Fibroblast of skin of left biceps (primary cell): ENCODE measurements at places on chromosomes 11 and 22.

DNA sequence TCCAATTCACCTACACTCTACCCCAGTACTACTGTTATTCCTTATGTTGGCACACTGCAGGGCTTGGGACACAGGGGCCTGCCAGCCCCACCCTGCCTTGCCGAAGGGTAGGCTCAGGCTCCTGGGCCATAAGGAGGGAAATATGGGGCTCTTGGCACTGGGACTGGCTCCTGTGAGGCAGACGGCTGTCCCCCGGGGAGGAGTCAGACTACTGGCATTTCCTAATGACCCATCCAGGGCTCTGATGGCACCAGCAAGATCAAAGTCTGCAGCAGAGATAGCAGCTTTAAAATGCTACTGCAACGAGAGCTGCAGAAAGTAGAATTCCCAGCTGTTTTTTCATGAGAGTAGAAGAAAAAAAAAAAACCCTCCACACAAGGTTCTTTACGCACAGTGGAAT, 42.2 kb upstream of the CYP2D6 start:
- no peak for DNase-seq

DNA sequence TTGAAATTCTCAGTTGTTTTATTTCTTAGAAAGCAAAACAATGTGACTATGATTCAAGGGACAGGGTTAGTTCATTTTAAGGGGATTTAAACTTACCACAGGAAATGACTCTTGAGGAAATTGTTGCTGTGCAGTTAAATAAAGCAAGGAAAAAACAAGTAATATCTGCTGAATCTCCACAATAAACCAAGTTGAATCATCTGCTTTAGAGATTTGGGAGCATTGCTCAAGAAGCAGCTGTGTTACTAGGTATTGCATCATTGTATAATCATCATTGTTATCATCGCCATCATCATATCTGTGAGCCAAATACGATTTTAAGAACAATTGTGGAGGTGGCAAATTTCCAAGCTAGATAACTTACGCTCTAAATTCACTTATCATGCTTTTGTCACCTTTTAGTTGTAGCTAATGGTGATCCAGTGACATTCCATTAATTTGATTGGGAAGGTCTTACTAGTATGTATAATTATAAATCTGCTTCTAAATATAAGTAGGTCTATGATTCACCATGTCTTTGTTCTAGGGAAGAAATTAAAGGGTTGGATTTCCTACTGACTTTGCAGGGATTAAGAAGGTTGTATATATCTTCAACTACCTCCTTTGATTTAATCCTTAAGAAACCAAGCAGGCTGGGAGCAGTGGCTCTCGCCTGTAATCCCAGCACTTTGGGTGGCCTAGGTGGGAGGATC, 19.9 kb downstream of the MMP10 start:
- DNase-seq: peak; percentile 95

DNA sequence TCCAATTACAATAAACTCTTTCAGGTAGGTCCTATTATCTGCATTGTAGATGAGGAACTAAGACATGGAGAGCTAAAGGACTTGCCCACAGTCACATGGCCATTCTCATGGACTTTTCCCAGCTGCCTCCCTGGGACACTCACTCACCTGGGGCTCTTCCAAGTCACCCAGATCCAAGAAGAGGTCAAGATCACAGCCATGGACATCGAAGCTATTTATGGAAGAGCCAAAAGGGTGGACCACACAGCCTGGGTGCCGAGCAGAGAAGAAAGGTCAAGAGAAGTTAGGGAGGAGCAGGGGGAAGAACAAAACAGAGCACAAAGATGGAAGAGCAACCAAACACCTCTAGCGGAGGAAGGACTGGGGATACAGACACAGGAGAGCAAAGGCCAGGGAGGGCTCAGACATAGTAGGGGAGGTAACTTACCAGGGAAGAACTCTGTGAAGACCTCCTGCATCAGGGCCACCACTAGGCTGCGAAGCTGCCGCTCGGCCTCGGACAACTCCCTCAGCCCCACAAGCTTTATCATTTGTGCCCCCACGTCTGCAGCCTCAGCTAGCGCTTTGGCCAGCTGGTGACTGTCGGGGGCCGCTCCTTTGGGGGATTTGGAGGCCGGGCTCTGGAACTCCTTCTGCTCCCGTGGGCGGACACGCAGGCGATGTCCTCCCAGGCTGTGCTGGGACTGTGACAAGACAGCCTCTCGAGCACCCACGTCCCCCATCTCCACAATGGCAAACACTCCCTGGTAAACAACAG, 7.4 kb upstream of the EEF1G start:
- DNase-seq: no peak

DNA sequence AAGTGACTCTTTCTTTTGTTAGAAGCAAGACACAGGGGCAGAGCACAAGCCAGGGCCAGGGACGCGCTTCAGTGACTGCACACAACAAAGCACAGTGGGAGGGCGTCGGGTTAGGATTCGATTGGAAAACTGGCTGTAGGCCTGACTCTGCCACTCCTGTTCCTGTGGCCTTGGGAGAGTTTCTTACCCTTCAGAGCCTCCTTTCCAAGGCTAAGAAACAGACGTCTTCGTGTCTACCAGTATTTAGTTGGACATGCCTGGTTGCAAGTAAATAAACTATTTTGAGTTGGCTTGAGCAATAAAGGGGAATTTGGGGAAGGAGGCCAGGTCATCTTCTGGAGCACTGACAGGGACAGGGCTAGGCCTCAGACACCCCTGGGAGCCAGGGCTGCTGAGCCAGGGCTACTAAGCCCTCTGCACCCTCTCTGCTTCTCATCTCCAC, 549.1 kb downstream of the INSC start:
- DNase-seq: no peak

- DNase-seq: no peak
Measured at GRCh38 chr22:50506611-50507420, 686 bp downstream of the LMF2 start.

DNA sequence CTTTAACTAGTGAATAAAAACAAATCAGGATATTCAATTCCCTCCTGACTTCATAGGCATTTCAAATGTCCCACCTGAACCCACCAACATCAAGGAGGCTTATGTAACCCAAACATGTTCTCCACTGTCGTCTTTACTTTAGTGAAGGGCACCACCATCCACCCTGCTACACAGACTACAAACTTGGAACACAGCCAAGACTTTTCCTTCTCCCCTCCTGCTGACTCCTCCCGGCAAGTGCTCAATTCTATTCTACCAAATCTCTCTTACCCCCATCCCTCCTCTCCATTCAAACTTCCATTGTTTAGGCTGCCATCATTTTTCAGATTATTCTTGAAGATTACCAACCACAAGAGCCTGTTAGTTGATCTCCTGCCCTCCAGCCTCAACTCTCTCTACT, 24.3 kb downstream of the SAAL1 start:
- no peak for DNase-seq

DNA sequence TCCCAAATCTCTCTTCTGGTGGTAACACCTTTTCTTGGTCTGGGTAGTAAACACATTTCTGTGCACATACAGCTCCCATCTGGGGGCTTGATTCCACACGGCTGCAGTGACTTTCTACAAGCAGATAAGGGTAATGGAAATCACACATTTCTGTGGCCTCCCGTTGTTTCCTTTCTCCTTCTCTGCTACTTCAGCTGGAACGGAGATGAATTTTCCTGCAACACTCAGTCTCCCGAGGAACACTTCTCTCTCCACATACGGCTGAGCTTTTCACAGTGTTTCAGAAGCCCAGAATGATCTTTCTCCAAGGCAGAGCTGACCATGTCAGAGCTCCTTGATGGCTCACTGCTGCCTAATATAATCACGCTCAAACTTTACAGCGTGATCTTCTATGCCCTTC, 364.3 kb upstream of the NARS2 start:
- DNase-seq: no peak

GRCh38 chr11:61911701-61912529, 5.5 kb downstream of the RAB3IL1 start:
- no peak for DNase-seq

GRCh38 chr11:93653571-93653970, 7.9 kb upstream of the CEP295 start:
- no peak for DNase-seq

DNA sequence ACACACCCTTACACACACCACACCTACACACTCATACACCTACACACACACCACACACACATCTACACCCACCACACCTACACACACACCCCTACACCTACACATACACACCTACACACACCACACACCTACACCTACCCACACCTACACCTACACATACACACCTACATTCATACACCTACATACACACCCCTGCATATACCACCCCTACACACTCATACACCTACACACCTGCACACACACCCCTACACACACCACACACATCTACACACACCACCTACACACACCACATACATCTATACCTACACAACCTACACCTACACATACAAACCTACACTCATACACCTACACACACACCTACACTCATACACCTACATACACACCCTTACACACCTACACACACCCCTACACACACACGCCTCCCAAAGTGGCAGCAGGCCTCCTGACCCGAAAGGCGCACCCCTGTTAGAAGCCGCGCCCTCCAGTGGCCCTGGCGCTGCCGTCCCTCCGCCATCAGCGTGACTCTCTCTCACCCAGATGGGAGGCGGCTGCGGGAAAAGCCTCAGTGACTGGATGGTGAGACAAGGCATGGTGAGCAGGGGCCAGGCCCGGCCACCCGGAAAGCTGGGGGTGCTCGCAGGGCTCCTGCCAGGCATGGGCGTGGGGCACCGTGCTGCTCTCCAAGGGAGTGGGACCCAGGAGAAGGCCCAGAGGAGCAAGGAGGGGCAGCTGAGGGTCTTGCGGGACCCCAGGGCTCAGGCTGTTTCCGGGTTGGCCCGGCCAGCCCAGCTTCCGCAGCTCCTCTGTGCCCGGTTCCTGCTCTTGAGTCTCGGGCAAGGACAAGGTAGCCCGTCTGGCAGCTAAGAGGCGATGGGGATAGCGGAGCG, 37.0 kb upstream of the HMOX1 start:
- no peak for DNase-seq

GRCh38 chr11:60513496-60514460, 1.4 kb upstream of the MS4A13 start:
- no peak for DNase-seq

GRCh38 chr11:20388096-20389055, 860 bp downstream of the PRMT3 start:
- no peak for DNase-seq

- DNase-seq: no peak
Measured at GRCh38 chr11:103958475-103959215, 77.8 kb upstream of the DDI1 start.

DNA sequence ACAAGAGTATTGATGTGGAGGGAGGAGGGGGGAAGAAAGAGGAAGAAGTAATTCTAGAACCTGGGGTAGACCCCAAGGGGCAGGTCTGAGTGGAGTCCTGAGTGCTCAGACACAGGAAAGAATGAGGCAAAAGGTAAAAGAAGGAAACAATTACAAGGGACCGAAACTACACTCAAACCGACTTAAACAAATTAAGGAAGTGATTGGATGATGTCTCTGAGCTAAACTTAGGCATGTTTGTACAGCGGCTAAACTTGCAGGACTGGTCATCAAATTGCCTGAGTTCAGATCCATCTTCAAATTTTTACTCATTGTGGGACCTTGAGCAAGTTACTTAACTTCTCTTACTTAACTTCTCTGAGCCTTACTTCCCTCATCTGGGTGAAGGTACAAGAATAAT, 86.3 kb upstream of the LRRC55 start:
- no peak for DNase-seq

GRCh38 chr11:123681030-123681429, 26.6 kb upstream of the SCN3B start:
- no peak for DNase-seq

- DNase-seq: peak; percentile 21
Measured at GRCh38 chr22:28283068-28283654, 364.1 kb upstream of the PITPNB start.

DNA sequence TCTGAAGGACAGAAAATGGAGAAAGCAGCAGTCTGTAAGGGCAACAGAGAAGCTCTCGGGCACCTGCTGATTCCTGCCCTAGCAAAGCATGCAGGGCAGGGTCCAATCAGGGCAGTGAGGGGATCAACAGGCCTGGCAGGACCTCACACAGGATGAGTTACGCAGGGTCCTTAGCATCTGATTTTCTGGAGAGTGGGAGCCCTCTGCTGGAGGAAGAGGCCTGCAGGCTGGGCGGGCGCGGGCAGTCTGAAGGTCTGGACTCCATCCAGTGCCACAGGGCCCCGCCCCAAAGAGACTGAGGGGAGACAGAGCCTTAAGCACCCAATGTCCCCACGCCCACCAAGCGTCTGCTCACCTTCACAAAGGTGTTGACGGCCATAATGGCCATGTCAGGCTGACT, 28.9 kb downstream of the AP1B1 start:
- no peak for DNase-seq

DNA sequence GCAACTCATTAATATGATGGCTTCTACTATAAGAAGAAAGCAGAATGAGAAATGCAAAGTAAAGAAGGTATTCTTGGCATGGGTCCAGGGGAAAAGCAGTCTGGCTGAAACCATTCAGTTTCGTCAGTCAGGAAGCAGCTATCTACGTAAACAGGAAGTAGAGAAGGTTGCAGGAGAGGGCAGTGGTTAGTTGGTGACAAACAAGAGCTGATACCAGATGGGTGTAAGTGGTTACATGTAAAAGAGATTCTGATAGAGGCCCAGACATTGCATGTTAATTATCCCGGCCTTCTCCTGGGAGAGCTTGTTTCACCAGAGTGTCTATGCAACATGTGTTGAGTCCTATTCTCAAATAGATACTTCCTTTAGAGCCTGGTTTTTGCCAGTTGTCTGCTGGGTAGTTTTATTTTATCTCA, 58.4 kb upstream of the PSMA1 start:
- no peak for DNase-seq
